ENCODE measurements at places on chromosomes 16 and 17. TPM values are rescaled to one million over a fixed set of nuclear protein-coding genes. Genes with fewer than 3 reads are reported as not detected.
A peak's percentile ranks its signal among the peaks of the same experiment; 100 is the strongest.

DNA sequence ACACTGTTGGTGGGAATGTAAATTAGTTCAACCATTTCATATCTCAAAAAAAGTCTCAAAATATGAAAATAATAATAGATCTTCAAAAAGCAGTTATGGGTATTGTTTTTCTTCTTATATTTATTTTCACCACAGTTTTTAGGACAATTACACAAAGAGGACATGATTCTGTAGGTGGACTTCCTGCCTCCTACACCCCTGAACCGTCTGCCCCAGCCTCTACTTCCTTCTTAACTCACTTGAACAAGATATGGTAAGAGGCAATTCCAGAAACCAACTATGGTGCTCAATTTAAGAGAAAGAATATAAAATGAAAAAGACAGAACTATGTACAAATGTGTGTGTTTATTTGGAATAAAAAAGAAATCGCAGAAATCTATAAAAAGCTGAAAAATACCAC is 74.1 kb upstream of the MON1B start:
- no peak for DNase-seq

- no peak for DNase-seq
These were observed 11.5 kb upstream of the ZNF747 start for GRCh38 chr16:30546115-30546514.

The GP1BA gene
- 2.1 TPM for polyA plus RNA-seq

The WNT9B gene
- 13.8 TPM for polyA plus RNA-seq

DNA sequence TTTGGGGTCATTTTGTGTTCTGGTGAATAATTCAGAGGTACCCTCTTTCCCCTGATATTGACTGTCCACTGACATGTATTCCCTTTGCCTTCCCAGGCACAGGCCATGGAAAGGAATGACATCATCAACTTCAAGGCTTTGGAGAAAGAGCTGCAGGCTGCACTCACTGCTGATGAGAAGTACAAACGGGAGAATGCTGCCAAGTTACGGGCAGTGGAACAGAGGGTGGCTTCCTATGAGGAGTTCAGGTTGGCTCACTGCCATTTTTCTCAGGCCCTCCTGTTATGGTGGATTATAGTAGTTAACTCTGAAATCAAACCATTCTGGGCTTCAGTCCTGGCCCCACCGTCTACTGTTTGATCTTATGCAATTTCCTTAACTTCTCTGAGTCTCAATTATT is 1.6 kb upstream of the EFTUD2 start:
- DNase-seq, result no peak

DNA sequence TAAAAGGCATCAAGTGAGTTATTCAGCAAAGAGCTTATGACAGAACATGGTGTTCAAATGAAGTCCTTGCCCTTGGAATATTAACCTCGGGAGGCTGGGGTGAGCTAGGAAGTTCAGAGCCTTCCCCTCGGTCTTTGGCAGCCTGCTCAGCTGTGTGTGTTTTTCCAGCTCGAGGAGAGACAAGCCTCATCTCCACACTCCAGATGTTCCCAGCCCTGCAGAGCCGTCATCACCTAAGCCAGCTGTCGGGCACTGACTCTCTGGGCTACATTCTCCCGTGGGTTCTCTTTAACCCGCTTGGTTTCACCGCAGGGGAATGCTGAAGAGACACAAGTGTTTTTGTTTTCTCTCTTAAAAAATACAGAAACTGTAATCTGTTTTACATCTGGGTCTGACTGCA is 47.1 kb downstream of the IRX3 start:
- no peak for DNase-seq

GRCh38 chr17:41799366-41799765 is 12.4 kb downstream of the P3H4 start:
- DNase-seq, result no peak

GRCh38 chr17:41679740-41680425 is 8.8 kb upstream of the EIF1 start:
- DNase-seq, result no peak

DNA sequence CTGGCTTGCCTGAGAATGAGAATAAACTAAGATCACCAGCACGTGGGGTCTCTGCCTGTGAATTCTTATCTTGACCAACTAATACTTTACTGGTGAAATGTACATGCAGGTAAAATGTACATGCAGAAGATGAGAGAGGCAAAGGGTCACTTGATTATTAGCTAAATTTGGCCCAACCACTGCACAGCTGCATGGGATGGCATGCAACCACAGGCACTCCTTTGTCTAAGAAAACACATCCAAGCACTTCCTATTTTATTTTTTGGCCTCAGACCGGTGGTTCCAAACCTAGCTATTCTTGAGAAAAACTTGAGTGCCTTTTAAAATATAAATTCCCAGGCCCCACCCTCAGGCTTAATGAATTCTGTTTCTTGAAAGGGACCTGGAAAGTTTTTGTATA is 77.9 kb downstream of the SYCE1L start:
- no peak for DNase-seq

The P2RX1 gene
- 1.6 TPM for polyA plus RNA-seq

The SLC52A1 gene
- polyA plus RNA-seq, result 0.43 TPM

The SPNS2 gene
- polyA plus RNA-seq, result 52.7 TPM

DNA sequence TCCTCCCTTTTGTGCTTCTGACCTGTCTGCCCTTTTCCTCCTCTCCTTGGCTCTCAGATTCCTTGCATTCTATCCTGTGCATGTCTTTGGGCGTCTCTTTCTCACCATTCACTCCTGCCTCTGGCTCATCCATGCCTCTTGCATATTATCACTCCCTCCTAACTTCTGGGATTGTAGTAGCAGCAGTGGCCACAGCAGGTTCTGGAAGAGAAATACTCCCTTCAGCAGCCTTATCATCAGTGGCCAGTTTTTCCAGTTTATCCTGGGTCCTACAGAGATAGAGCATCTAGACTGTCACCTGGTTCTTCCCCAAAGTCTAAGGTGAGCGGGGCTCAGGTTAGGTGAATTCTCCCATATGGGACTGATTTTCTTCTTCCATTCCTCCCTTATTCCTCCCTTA is 354.0 kb upstream of the CCL2 start:
- no peak for DNase-seq

- DNase-seq, result no peak
These were observed 38.3 kb downstream of the STX8 start for GRCh38 chr17:9537177-9537776.

DNA sequence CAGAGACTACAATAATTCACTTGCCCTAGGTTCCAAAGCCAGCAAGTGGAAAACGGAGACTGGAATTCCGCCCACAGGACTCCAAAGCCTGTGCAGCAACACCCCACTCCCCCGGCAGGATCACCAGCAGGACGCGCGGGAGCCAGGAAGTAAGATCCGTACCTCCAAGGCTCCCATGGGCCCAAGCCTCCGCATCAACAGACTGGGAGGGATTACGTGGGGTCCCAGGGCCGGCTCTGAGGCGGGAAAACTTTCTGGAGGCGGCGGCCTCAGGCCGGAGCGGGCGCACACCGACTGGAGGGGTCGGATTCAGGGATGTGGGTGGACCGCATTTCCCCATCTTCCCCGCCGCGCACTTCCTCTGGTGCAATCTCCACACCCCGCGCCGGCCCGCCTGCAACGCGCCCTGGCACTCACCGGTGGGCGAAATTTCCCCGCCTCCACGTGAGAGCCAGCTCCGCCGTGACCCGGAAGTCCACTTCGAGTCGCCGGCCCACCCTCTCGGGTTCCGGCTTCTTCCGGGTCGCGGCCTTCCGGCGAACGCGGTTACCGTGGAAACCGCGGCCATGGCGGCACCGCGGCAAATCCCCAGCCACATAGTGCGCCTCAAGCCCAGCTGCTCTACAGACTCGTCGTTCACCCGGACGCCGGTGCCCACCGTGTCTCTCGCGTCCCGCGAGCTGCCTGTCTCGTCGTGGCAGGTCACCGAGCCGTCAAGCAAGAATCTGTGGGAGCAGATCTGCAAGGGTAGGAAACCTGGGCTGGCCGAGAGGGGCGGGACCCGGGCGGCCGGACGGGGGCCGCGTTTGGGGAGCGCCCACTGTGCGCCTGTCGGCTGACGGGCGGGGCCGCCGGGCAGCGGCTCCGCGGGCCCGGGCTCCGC is at the start of the genes IQCK and KNOP1:
Gene IQCK, plus strand, starts transcription at position 531 of the 883 bp plus-strand sequence. Its CDS starts 36 bp downstream, at position 567.
Gene KNOP1, minus strand, starts transcription at position 487 of the 883 bp plus-strand sequence. CDS start 3,192 bp downstream, outside the sequence.
- DNase-seq, result peak; percentile 87

- DNase-seq, result no peak
These were observed 71.7 kb downstream of the DYNLRB2 start for GRCh38 chr16:80612461-80613017.

The STAT5A gene
- 6.8 TPM for polyA plus RNA-seq

GRCh38 chr16:23282568-23282967 is 19.5 kb upstream of the SCNN1B start:
- DNase-seq, result no peak

The GFER gene
- 27.1 TPM for polyA plus RNA-seq

The TBC1D26 gene
- 0.40 TPM for polyA plus RNA-seq

- DNase-seq, result no peak
These were observed 46.5 kb upstream of the CLEC18A start for GRCh38 chr16:69904495-69905170.

DNA sequence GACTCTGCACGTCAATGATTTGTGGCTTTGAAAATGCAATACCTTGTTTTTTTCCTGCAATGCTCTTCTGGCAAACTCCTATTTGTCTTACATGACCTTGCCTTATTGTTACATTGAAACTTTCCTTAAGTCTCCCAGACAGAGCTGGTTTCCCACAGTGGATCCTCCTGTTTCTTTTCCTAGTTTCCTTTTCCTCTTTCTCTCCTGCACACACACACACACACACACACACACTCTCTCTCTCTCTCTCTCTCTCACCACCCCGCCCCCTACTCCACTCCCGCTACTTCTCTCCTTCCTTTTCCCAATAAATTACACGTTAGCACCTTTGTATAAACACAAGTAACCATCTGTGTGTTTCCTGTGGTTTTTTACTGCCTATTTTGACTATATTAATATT is 2.3 kb downstream of the ORC6 start:
- DNase-seq, result no peak
